Central memory CD4-positive, alpha-beta T cell (primary cell): ENCODE measurements at places on chromosomes 11 and 22.

- no peak for DNase-seq
These were observed 568 bp upstream of the CSF2RB start for GRCh38 chr22:36912694-36913426.

DNA sequence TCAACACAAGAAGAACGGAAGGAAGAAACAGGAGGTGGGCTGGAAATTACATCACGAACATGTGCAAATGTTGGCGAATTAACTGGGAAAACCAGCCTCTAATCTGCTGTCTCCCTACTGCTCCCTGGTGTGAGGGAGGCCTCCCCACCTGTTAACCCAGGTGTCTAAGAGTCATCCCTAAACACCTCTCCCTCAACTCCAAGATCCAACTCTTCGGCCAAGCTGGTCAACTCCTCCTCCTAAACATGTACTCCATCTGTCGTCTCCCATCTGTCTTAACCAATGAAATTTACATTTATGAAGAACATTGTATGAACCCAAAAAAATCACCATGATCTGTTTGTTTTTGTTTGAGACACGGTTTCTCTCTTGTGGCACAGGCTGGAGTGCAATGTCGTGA is 154.2 kb downstream of the LARGE1 start:
- no peak for DNase-seq

GRCh38 chr11:72735495-72736027 is 16.6 kb downstream of the ARAP1 start:
- no peak for DNase-seq

GRCh38 chr11:80512491-80512890 is 1071.7 kb upstream of the TENM4 start:
- no peak for DNase-seq

- DNase-seq = no peak
These were observed 342 bp downstream of the EFCAB6 start for GRCh38 chr22:43811777-43812148.

DNA sequence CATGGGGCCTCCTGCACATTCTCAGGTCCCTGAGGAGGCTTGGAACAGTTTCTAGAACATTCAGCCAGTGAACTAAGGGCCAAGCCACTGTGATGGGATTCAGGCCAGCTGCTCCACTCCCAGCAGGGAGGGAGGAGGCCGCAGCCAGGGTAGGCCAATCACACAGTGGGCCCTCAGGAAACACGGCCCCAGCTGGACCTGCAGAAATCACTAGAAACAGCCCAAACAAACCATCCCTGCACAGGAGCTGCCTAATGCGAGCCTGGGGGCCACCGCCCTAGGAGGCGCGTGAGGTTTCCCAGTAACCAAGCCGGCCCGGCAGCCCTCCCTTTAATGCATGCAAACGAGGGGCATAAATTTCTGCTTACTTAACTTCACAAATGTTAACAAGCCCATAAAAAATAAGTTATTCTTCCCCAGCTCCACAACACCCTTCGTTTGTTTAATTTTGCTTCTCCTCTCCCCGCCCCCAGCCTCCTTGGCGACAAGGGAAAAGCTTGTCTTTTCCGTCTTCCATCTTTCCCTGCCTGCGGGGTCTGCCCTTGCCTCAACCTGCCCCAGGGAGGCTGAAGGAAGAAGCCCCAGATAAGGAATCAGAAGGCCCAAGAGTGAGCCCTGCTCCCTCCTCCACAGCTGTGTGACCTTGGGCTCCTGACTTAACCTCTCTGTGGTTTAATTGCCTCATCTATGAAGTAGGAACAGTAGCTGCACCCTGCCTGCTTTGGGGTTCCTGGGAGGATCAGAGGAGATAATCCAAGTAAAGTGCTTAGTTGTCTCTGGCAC is 25.7 kb downstream of the ELFN2 start:
- DNase-seq = no peak

- no peak for DNase-seq
These were observed 36.3 kb downstream of the PDE2A start for GRCh38 chr11:72637926-72638325.

DNA sequence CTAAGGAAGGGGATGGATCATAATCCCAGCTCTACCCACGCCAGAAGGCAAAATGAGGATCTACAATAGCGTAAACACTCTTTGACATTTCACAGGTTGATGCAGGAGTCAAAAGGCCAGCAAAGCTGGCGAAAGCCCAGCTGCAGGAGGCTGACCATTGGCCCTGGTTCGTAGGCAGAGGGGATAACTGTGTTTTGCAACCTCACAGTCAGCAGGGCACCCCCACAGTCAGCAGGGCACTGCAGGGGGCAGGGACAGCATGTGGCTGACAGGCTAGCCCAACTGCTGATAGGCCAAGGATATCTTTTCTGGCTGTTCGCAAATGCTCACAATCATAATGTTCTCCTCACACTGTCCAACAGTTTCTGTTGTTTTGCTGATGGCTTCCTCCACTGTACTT is 372.7 kb downstream of the BUD13 start:
- no peak for DNase-seq

DNA sequence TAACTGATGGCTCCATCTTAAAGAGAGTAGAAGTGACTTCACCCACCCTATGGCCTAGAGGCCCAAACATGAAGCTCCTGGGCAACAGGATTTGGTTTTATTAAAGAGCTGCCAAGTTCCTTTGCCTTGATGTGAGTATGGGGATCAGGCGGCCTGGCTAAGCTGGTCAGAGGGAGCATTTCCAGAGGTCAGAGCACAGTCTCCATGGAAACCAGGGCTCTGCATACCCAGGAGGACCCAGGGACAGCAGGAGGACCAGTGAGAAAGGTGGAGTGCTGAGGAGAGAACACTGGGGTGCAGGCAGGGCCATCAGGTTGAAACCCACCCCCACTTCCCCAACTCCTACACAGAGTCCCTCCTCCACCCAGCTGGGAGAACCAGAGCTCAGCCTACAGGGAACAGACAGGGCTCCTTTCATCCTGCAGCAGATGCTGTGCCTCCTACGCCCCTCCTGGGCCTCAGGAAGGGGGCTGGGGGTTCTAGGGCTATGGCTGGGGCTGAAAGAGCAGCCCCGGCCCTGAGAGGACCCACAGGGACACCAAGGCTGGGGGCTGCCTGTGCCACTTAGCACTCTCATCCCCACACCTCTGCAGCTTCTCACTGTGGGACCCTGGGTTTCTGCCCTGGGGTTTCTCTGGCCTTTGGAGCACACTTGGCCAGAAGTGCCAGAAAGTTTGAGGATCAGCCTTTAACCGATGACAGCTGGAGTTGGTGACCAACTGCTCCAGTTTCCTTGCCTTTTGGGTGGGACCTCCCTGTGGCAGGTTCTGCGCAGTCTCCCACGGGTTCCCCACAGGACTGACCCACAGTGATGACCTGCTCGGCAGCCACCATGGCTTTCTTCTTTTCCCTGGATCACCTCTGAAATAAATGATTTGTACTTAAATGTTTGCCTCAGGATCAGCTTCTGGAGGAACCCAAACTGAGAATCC is 13.8 kb upstream of the P2RY6 start:
- no peak for DNase-seq

DNA sequence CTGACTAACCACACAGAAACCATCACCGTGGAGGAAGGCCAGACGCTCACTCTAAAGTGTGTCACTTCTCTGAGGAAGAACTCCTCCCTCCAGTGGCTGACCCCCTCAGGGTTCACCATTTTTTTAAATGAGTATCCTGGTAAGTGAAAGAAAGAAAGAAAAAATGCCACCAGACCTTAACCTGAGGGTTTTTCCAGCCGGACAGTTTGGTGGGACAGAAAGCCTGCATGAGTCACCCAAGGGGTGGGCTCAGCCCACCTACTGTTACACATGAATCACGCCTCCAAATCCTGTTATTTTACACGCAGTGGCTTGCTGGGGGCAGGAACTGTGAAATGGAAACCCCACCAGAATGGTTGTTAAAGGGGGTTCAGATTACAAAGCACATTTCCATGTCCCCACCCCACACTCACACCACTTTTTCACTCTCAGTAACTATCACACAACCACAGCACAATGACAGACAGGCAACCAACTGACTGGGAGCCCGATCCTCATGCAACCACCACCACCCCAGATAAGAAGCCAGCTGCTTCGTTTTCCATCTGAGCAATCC is 11.9 kb downstream of the CRTAM start:
- DNase-seq = no peak
